ENCODE measurements at places on chromosomes 2 and 18.

DNA sequence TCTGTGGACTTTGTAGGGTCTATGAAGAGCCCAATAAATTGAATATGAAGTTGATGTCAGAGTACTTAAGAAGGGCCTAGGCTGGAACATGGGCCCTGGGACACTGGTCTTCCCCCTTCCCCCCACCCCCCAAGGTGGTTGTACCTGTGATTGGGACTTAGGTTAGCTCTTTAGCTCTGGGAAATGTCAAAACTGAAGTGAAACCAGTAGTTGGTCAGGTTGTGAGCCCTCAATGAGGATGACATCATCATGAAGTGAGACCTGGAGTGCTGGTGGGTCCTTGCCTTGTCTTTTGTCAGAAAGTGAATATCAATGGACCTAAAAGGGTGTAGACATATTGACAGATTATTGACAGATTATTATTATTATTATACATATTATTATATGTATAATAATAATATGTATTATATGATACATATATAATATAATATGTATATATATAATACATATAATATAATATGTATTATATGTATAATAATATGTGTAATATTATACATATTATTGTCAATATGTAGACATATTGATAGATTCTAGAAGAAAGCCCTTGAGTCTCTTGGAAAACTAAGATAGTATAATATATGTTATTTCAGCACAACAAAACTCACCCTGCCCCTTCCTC lies 5.4 kb downstream of the MARS2 start:
- no peak for DNase-seq

DNA sequence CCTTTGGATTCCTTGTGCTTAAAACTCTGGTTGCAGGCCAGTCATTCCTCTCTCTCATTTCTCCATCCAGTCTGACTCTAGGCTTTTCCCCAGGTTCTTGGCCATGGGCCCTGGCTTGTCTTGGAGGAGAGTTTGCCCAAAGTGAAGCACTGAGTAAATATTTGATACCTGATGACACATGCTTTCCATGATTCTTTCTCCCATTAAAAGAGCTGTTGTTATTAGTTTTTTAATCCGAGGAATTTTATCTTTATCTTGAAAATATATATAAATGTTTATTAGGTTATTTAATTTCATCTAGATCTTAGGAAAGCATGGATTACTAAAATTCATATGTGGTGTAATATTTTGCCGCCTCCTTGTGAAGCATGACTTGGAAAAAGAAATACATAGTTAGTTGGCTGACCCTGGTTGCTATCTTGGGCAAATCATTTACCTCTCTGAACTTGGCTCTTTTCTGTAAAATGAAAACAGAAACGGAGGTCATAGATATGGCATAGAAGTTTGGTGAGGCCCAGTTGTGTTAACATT lies 650.1 kb downstream of the SLC4A3 start:
- peak; percentile 66 for DNase-seq

DNA sequence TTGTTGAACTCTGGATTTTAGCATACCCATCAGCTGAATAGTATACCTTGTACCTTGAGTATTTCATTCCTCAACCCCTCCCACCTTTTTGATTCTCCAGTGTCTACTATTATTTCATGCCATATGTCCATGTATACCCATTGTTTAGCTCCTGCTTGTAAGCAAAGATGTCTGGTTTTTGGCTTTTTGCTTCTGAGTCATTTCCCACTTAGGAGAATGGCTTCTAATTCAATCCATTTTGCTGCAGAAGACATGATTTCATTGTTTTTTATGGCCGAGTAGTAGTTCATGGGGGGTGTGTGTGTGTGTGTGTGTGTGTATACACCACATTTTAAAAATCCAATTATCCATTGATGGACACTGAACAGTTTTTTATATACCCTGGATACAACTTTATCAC lies 24.3 kb upstream of the MOCOS start:
- no peak for DNase-seq

GRCh38 chr2:137886083-137886831 lies 78.0 kb upstream of the HNMT start:
- no peak for DNase-seq

GRCh38 chr2:41928526-41928925 lies 119.3 kb upstream of the PKDCC start:
- DNase-seq, result no peak

GRCh38 chr2:216745453-216745852 lies 50.1 kb upstream of the IGFBP5 start:
- no peak for DNase-seq

DNA sequence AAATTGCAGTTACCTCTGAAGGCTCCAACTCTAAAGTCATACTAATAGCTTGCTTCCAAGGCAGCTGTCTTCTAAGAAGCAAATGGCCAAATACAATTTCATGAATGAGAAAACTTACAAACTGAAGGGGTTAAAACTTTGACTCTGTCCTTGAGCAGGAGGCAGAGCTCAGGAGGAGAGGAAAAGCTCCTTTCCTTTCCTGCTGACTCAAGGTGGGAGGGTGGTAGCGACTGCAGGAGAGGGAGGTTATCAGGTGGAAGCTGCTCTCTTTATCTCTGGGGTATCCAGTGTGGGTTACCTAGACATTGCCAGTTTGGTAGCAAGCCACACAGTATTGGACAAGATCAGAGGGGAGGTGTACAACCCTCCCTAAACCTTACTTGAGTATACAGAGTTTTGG lies 2.7 kb upstream of the EFEMP1 start:
- no peak for DNase-seq

GRCh38 chr2:9752441-9753275 lies 90.6 kb upstream of the TAF1B start:
- DNase-seq, result no peak

DNA sequence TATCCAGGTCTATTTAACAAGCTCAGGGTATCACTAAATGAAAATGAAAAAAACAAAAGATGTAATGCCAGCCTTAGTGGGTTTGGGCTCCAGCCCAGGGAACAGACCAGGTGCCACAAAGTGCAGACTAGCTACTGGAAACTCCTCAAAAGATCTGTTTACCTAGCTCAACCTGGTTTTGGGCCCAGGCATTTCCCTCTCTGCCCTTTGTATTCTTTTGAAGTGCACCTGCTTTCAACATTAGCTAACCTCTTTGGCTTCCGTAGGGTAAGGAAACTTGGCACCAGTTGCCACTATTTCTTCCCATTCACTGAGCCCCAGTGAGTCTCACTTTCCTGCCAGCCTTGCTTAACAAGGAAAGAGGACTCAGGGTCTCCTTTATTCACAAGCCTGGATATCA lies 123.6 kb upstream of the CDCA7 start:
- DNase-seq, result no peak

- no peak for DNase-seq
These were observed 157.1 kb downstream of the GALNT14 start for GRCh38 chr2:30981096-30981495.

DNA sequence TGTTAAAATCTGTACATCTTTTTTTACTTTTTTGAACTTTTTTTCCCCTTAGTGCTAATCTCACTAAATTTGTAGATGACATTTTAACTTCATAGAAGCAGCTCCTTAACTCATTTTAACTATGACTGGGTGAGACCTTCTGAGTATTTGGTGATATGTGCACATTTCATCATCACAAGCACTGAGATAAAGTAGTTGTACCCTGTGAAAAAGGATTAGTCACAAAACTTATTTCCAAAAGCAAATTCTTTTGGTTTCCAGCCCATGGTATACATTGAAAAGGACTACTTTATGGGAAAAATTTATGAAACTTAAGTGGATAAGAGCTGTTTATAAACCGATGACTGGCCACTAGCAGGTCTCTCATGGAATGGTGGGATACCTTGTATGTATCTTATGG lies 581.5 kb downstream of the PLCL1 start:
- no peak for DNase-seq

DNA sequence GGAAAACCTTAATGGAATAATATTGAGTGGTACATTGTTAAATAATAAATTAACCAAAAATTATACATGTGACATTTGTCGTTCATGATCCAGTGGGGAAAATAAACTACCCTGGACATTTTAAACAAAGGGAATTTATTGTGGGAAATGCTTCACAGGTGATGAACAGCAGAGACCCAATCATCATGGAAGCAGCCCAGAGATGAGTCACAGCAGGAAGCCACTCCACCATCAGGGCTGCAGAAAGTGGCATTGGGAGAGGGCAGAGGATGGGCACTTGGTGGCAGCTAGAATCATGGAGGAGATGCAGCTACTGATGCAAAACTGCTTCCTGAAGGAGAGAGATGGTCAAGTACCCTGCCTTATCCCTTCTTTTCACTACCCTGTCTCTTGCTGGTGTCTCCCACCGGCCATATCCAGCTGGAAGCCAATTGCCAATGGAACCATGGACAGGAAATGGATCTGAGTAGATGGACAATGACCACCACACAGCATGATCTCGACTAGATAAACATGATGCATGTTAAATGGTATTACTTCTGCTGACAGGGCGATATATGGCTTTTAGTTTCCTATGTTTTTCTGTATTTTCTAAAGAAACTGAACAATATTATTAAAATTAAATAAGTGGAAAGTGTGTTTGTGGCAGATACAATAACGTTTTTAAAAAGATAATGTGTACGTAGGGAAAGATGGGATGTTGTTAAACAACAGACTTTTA lies 139.8 kb downstream of the RPIA start:
- DNase-seq, result no peak

DNA sequence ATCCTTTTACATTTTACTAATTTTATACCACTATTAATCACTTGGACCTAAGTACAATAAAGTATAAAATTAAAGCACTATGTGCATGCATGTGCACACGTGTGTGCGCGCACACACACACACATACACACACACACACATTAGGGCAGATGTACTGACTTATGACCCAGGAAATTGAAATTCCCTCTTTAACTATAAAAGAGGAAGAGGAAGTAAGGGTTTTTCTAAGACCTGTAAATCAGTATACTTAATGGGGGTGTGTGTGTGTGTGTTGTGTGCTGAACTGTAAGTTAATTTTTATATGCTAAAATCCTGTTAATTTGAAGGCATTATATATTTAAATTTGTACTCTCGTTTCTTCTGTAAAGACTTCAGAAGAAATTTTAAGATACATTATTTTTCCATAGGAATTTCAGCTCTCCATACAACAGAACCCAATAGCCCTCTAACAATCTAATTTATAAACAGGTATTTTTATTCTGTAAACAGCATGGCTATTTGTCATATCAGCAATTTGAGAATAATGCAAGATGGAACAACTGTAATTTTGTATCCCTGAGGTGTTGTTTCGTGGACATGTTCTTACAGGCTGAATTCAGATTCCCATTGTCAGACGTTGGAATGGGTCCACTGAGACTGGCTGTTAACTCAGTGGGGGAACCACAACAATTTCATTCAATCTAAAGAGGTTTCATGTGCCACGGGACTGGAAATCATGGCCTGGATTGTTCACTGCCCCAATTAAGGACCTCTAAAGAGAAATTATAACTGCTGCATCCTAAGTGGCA lies 90.9 kb downstream of the PLA2R1 start:
- no peak for DNase-seq

DNA sequence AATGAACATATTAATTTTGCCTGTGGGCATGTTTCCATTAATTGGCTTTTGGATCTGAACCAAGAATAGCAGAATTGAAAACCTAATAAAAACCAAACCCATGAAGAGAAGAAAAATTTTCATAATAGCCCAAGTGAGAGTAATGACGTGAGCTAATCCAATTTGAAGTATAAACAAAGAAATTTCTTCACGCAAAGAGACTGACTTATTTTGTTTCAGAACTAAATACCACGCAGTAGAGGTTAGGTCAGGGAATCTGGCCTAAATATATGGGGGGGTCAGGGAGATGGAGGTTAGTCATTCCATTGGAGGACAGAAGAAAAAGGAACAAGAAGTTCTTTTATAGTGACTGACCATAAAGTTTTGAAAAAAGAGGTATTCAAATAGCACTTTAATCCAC lies 94.1 kb upstream of the CYP1B1 start:
- DNase-seq, result no peak

DNA sequence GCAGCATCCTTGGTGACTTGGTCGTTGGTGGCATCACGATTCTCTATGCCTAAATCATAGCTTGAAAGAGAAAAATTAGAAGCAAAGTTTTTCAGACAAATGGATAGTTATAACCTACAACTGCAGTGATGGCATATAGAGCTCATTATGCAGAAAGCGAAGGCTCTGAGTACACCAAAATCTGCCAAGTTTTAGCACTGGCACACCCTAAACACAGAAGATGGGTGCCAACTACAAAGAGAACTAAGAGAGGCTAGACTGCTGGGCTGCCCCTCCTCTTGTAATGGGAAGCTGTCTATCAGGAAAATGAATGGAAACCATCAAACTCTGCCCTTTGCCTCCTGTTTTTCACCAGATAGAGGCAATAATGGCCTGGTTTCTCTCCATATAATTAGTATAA lies 6.3 kb downstream of the IDH1 start:
- no peak for DNase-seq

GRCh38 chr18:43506935-43507334 lies 229.6 kb upstream of the SYT4 start:
- DNase-seq, result no peak

DNA sequence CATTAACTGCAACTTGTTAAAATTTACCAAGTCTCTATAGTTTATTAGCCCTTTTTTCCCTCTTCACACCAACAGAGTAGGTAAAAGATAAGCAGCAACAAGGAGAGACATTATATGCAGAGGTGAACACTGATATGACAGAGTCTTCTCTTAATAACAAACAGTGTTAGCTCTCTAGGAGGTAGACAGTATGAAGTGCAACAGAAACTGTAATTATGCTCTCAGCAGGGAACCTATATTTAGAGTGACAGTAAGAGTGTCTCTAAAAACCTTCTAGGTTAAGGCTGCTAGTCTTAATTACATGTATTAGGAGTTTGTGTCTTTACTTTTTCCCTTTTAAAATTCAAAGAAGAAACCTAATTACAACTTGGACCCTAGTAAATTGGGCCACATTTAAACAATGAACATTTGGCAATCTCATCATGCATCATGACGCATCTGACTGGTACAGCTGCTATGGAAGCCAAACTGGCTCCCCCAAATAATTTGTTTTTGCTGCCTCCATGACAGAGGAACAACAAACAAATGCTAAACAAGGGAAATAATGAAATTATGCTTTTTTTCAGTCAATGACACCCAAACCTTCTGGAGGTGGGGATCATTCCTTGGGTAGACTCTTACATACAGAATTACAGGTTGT lies 69.9 kb upstream of the MMADHC start:
- no peak for DNase-seq

DNA sequence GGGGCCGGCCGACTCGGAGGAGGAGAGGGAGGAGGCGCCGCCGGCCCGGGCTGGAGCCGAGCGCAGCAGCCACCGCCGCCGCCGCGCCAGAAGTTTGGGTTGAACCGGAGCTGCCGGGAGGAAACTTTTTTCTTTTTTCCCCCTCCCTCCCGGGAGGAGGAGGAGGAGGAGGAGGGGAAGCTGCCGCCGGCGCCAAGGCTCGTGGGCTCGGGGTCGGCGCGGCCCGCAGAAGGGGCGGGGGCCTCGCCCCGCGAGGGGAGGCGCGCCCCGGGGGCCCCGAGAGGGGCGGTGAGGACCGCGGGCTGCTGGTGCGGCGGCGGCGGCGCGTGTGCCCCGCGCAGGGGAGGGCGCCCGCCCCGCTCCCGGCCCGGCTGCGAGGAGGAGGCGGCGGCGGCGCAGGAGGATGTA lies 316 bp downstream of the CRIM1 start:
- DNase-seq, result no peak
